ENCODE measurements at places on chromosomes 6 and 20.

DNA sequence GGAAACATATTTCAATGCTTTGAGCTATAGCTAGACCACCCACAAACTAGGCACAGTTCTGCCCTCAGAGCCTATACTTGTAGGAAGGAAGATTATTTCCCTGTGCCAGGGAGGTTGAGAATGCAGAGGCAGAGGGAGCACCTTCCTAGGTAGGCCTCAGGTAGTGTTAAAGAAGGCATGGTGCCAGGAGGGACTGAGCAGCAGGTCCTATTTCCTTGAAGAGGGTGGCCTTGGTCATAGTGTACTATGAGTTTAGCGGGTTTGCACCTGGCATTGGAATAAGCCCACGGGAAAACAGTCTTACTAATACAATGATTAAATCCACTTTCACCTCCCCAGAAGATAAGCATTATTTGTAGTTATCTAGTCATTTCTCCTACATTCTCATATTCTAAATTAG, 375.4 kb downstream of the CDKAL1 start:
- DNase-seq = no peak

DNA sequence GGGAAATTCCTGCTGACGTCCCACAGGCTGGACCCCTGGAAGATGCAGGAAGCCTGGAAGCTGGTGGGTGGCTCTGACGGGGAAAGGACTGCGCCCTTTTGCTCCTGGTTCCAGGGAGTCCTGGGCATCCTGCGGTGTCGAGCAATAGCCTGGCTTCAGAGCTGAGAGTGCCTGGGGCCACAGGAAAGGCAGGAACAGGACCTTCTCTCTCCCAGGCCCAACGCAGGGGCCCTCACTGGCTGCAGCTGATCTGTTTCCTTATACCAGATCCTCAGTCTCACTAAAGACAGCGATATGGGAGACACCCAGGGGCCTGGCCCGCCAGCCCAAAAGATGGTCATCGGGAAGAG, 1.4 kb downstream of the B3GALT4 start:
- no peak for DNase-seq

DNA sequence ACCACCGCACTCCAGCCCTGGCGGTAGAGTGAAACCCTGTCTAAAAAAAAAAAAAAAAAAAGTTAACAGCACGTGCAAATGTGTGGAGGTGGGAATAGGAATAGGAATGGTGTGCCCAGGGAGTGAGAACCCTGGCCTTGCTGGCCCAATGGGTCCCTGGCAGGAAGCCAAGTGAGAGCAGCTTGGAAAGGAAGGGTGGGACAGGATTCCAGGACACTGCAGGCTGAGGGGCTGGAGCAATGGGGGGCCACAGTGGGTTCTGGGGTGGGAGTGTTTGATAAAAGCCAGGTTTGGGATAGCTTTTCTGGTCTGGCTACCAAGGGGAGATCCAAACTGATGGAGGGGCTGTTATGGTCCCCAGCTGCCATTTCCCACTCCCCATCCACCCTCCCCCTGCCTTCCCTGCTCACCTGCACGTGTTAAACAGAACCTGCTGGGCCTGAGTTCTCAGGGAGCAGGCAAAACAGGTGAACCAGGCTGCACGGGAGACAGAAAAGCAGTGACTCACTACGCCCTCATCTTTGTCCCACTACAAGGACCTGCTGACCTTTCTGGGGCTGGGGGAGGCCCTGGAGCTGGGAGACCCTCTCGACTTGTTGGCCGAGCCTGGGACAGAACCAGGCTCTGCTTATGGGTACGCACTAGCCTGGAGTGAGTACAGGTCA, 3.3 kb downstream of the SUN5 start:
- DNase-seq = no peak

- DNase-seq = no peak
Observed at GRCh38 chr6:24431045-24431451, 28.3 kb downstream of the MRS2 start.

- no peak for DNase-seq
Observed at GRCh38 chr6:170150590-170150945, 140.3 kb downstream of the DLL1 start.

- no peak for DNase-seq
Observed at GRCh38 chr6:148407372-148407771, 64.7 kb downstream of the SASH1 start.

GRCh38 chr20:2747676-2748235, 52.7 kb downstream of the CPXM1 start:
- no peak for DNase-seq

- DNase-seq = no peak
Observed at GRCh38 chr6:30185846-30186484, 22.6 kb downstream of the TRIM15 start.

DNA sequence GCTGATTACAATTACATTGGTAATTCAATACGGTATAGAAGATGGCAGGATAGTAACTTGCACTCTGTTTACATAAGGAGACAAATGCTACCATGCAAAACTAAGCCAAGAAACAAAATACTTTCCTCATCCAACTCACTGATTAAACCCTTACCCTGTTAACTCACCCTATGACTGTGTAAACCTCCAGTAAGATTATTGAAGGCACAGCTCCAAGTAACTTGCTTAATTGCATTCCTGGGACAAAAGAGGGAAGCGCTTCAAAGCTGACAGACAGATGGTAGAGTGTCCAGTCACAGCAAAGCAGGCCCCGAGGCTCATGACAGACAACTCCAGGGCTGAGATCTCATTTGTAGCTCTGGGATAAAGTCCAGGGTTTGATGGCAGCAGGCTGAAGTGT, 6.9 kb upstream of the KIF16B start:
- no peak for DNase-seq

DNA sequence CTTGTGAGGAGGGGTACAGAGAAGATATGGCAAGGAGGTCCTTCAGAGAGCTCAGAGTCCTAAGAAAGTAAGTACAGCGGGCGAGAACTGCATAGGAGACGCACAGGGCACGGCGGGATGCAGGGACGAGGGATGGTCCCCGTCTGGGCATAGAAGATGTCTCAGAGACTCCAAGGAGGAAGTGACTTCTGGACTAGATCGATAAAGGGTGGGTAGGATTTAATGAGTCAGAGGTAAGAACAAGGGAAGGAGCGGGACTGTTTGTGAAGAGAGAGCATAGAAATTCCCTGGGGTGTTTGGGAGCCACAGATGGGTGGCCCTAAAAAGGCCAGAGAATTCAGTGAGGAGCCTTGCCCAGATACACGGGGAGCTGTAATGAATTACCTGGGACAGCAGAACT, 69.1 kb downstream of the FAM120B start:
- DNase-seq = no peak

- no peak for DNase-seq
Observed at GRCh38 chr6:95601133-95601532, 23.8 kb downstream of the MANEA start.

DNA sequence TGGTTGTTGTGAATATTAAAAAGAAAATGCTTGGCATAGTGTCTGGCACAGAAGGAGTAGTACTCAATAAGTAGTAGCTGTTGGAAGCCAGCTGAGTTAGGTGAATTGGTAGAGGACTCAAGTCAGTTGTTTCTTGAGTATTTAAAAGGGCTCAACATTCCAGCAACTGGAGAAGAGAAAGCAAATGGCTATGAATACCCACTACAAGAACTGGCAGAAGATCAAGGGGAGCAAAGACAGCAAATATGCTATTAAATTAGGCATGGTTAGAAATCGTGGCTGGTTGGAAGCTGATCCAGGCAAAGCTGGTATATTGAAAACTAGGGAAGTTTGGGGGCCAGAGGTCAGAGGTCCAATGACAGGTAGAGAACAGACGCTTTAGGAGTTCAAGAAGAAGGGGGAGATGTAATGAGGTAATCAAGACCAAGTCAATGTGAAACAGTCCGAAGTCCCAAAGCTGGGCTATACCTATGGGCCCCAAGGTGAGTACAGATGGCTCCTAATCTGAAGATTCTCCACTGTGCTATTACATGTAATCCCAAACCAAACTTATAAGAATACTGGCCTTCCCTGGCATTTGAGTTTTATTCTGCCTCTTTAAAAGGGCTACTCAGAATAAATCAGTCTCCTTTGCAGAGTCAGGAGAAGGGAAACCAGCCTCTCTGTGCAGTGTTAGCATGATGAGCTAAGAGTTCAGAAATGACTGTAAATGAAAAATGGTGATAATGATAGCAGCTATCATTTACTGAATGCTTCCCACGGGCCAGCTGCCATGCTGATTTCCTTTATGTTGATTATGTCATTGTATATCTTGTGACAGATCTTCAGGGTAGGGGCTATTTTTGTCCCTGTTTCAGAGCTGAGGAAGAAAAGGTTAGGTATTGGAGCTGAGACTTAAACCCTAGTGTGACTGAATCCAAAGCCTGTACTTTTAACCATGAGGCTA, 122.3 kb downstream of the ANKS1A start:
- DNase-seq = no peak

GRCh38 chr6:143679041-143679440, 1.3 kb downstream of the PHACTR2 start:
- DNase-seq = no peak

DNA sequence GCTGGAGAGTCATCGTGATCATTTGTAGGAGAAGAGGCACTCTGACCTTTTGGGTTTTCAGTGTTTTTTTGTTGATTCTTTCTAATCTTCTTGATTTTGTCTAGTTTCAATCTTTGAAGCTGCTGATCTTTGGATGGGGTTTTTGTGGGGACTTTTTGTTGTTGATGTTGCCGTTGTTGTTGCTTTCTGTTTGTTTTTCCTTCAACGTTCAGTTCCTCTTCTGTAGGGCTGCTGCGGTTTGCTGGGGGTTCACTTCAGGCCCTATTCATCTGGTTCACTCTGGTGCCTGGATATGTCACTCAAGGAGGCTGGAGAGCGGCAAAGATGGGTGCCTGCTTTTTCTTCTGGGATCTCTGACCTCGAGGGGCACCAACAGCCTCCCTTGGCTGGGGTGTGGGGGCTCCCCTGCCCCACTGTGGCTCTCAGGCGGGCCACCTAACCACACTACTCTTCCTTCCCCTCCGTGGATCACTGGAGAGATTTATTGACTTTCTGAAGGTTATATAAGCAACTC, 21.5 kb upstream of the TMEM244 start:
- no peak for DNase-seq

DNA sequence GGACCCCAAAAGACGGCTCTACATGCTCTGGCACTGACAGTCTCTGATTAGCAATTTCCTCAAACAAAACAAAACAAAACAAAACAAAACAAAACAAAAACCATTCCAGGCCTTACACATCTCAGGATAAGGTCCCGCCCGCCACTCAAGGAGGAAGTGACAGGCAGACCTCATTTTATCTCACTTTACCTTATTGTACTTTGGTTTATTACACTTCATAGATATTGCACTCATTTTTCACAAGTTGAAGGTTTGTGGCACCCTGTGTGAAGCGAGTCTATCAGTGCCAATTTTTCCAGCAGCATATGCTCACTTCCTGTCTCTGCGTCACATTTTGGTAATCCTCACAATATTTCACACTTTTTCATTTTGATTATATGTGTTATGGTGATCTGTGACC, 15.2 kb downstream of the ZBP1 start:
- no peak for DNase-seq

DNA sequence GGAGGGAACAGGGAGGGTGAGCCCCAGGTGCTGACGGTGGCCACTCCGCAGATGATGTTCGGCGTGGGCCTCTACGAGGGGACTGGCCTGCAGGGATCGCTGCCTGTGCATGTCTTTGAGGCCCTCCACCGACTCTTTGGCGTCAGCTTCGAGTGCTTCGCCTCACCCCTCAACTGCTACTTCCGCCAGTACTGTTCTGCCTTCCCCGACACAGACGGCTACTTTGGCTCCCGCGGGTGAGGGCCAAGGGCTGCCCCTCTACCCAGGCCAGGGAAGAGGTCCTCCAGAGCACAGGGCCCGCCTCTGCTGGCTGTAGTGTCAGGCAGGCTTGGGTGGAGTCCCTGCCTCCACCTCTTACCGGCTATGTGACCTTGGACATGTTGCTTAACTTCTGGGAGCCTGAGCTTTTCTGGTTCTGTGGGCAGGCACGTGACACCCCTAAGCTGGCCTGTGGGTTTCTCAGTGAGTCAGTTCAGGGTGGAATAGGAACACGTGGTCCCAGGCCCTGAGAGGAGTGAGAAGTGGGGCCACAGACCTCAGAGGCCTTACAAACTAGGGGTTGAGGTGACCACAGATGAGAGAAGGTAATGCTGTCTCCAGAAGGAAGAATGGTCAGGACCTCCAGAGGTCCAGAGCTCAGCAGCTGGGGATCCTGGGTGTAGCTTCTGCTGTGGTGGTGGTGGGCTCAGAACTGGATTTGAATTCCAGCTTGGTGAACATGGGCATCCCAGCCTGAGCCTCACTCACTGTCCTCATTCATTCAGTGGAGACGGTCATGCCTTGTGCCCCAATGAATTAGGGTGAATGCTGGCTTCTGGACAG, 11.9 kb downstream of the PCIF1 start:
- DNase-seq = no peak

GRCh38 chr6:5280920-5281319, 19.6 kb downstream of the FARS2 start:
- DNase-seq = no peak

DNA sequence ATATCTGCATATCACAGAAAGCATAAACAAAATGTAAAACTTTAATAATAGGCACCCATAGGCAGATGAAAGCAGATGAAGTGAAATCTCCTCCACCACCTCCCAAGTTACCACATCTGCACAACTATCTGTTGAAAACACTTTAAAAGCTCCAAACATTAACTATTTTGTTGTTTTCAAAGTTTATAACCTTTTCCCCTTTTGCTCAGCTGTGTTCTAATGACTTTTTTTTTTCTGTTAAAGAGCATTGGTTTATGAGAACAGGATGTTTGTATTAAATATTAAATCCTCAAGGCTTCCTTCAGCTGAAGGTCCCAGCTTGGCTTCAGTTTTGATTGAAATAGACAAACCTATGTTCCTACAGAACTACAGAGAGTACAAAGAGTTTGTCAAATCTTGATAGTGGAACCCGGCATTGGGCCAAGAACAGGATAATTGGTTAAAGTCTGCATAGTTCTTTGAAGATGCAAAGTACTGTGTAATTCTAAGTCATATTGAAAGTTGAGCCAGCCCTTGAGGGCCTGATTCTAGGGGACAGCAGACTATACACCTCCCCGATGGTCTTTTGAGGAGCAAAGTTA, 255.1 kb upstream of the JAG1 start:
- no peak for DNase-seq

DNA sequence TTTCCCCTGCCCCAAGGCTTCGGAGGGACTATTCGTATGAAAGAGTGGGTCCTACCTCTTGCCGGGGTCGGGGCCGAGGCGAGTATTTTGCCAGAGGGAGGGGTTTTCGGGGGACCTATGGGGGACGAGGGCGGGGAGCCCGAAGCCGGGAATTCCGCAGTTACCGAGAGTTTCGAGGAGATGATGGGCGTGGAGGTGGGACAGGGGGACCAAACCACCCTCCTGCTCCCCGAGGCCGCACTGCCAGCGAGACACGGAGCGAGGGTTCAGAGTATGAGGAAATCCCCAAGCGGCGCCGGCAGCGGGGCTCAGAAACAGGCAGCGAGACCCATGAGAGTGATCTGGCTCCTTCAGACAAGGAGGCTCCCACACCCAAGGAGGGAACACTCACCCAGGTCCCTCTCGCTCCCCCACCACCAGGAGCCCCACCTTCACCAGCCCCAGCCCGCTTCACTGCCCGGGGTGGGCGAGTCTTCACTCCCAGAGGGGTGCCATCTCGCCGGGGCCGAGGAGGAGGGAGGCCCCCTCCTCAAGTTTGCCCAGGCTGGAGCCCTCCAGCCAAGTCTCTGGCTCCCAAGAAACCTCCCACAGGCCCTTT, 11.3 kb downstream of the PRRC2A start:
- DNase-seq = no peak

Data from activated naive CD4-positive, alpha-beta T cell treated with anti-CD3 and anti-CD28 coated beads, Interleukin-2, amount 50 U/mL, for 16 hours (primary cell).